Fibroblast of skin of right quadriceps (primary cell): ENCODE measurements at places on chromosomes 5 and 9.

- no peak for DNase-seq
Measured at GRCh38 chr9:22447618-22448305, 1.1 kb downstream of the DMRTA1 start.

GRCh38 chr5:123947797-123948196 lies 435.8 kb downstream of the CSNK1G3 start:
- DNase-seq, result no peak

- DNase-seq, result no peak
Measured at GRCh38 chr5:52065182-52065581, 681.9 kb downstream of the ISL1 start.

DNA sequence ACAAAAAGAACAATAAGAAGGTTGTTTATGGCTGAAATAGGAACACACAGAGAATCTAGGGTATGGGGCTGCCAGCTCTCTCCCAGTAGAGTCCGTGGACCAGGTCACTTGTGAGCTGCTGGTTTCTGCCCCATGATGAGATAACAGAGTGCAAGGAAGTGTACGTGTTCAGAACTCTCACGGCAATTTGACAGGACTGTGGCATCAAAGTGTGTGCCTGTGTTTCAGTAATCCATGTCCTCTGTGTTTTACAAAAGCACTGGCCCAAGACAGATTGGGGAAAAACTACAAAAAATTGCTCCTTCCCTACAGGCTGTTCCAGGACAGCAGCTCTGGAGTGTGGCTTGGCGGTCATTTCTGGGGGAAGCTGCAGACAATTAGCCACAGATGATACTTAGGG lies 184.6 kb downstream of the AUH start:
- DNase-seq, result no peak
